Pulmonary artery endothelial cell (primary cell): ENCODE measurements at places on chromosomes 5 and 9.

- DNase-seq: no peak
Observed at GRCh38 chr5:138082033-138082432, 1.8 kb upstream of the WNT8A start.

- no peak for DNase-seq
Observed at GRCh38 chr5:127846884-127847283, 143.7 kb downstream of the CCDC192 start.

GRCh38 chr9:136526625-136527066, 19.2 kb downstream of the NOTCH1 start:
- DNase-seq: no peak

DNA sequence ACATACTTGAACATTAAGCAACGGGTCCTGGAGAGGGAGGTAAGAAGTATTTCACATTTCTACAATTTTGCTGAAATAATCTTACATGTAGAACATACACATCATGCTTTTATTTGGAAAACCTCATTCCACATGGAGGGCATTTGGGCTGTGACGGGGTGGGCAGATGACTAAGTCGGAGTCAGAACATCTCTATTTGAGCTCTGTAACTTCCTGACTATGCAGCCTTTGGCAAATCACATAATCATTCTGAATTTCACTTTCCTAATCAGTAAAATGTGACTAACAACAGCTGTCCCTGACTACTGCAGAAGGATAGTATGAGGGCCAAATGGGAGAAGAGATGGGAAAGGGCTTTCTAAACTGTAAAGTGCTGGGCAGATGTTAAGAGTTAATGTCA, 17.1 kb upstream of the IL6ST start:
- peak; percentile 33 for DNase-seq

- no peak for DNase-seq
Observed at GRCh38 chr9:16345902-16346301, 524.6 kb downstream of the BNC2 start.

- no peak for DNase-seq
Observed at GRCh38 chr5:125050926-125051325, 304.5 kb upstream of the ZNF608 start.

DNA sequence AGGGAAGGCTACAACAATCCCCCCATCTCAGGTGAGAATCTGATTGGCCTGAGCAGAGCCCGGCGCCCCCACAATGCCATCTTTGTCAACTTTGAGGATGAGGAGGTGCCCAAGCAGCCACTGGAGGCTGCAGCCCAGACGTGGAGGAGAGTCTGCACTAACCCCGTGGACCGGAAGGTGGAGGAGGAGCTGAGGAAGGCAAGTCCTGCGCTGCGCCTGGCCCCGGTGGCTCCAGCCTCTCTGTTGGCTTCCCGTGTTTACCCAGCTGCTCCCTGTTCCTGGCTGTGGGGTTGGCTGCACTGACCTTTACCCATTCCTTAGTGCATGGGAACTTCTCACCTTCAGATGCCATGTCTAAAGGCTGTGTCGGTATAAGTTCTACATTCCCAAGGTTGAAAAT, 11.0 kb upstream of the CEL start:
- DNase-seq: no peak

DNA sequence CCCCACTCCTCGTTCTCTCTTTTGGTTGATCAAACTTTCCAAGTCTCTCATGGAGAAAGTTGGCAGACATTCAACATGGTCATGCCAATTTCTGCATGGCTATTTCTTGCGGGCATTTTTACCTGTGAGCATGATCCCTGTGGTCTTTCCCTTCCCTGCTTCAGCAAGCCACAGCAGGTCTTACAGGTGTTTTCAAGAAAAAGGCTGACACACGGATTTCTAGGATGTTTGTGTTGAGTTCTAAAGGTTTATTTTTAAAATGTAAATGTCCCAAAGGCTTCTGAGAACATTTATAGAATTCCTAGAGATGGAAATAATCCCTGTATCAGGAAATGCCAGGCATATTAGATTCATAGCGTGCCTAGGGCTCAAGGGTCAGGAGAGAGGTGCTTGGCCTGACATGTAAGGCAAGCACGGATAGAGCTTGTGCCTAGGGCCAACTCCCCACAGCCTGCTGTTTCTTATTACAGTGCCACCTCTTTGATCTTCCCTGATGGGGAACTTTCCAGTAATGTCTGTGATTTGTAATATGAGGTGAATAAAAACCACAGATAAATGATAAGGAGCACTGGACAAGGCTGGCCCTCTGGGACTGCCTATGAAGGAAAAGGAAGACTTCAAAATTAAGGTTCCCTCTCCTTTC, 79.8 kb downstream of the MUSK start:
- DNase-seq: no peak

DNA sequence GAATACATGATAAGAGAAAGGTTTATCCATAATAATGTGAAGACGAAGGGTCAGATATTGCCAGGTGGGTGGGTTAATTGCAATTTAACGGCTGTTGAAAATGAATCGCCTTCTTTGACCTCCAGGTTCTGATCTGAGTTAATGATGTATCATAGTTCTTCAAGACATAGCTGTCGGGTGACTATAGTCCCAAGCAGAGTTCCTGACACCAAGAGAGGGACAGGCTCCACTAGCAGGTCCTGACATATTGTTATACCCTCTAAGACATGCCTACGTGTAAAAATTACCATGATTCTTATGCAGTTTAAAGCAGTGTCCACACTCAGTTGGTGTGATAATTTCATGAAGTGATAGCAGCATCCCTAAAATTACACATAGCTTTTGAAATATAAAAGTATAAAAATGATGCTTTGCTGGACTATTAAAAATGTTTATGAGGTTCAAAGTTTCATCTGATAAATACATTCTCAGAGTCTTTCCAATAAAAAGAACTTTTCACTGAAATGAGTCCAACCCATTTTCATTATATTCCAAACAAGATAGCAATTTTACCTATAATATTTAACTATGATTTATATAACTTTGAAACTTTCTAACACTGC, 53.0 kb downstream of the NTRK2 start:
- DNase-seq: no peak

DNA sequence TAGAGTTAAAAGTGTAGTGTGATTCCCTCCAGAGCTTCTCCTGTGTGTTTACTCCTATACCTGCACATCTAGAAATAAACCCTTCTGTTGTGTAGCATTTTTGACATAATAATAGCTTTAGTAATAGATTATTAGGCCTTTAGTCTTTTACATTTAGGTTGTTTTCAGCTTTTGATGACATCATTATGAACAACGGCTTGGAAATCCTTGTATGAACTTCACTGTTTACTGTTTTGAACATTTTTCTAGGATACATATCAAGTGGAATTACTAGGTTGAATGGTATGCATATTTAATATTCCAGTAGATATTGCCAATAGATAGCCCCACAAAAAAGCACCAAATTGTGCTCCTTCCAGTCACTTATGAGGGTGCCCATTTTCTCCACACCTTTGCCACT, 174.0 kb downstream of the ARHGAP26 start:
- DNase-seq: no peak

GRCh38 chr5:177370488-177371119, 12.9 kb downstream of the RGS14 start:
- peak; percentile 65 for DNase-seq
